Renal cortex interstitium (tissue), 15 donors: ENCODE measurements at places on chromosomes 1 and 21.

DNA sequence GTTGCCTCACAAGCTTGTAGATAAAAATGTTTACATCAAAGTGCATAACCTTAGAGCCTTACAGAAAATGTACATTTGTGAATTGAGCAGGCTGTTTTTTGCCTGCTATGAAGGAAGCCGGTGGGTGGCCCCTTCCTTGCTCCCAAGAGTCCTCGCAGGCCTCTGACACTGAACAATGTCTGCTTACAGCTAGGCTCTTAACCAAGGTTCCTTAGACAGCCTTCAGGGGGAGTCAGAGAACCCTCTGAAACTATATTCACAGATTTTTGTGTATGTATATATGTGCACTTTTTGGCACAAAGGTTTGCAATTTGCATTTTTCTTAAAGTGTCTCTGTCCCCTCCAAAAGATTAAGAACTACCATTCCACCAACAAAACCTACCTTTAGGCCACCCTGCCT lies 282.6 kb downstream of the BARHL2 start:
- no peak for DNase-seq

DNA sequence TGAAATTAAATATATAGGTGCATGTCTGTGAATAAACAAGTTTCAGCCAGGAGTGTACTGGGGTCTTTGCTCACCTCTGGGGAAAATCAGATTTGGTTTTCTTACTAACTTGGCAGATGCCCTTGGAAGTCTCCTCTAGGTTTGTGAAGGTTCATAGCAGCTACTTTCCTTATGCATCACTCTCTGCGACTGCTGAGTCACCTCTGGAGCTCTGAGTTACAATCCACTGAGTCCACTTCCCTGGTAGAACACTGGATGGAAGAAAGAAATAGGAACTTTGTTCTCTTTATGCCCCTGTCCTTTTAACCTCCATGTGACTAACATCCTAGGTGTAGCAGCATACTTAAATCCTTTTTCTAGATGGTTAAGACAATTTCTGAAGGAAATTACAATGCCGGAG lies 4.4 kb upstream of the FASLG start:
- no peak for DNase-seq

- DNase-seq, result no peak
Measured at GRCh38 chr1:199780091-199780490, 247.4 kb upstream of the NR5A2 start.

GRCh38 chr1:98355656-98356383 lies 305.7 kb upstream of the SNX7 start:
- DNase-seq, result no peak

GRCh38 chr1:214331827-214332423 lies 51.0 kb downstream of the SMYD2 start:
- no peak for DNase-seq

GRCh38 chr1:162856260-162856659 lies 4.7 kb downstream of the CCDC190 start:
- no peak for DNase-seq

DNA sequence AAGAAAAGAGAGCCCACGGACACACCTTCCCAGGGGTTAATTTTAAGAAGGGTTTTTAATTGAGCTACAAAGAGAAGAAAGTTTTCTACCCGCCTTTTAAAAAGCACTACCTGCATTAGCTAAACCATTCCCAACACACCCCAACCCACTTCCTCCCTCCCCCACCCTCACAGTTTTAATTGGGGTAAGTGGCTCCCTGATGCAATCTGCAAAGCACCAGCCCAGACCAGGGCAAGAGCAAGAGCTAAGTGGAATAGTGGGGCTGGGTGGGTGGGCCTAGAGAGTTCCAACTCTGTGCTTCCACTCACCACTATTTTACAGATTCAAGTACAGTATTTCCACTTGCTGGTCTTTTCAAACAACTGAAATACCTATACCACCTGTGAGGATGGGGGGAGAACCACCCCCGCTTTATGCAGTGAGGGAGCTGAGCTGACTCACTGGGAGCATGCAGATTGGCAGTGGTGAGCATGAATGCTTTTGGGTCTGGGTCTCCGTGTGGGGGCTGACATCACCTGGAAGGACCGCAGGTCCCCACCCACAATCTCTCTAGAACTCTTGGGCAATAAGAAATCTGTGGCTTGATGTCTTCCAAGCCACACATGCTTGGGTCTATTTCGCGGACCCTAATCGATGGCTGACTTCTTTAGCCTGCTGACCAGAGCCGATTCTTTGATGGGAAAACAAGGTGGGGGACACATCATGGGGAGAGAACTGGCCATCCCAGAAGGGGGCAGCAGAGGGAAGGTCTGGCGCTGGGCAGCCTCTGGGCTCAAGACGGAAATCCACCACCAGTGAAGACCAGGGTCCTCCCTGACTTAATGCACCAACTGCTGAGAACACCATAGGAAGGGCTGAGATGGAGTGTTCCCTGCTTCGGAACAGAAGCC lies 95.5 kb downstream of the SSBP3 start:
- no peak for DNase-seq

DNA sequence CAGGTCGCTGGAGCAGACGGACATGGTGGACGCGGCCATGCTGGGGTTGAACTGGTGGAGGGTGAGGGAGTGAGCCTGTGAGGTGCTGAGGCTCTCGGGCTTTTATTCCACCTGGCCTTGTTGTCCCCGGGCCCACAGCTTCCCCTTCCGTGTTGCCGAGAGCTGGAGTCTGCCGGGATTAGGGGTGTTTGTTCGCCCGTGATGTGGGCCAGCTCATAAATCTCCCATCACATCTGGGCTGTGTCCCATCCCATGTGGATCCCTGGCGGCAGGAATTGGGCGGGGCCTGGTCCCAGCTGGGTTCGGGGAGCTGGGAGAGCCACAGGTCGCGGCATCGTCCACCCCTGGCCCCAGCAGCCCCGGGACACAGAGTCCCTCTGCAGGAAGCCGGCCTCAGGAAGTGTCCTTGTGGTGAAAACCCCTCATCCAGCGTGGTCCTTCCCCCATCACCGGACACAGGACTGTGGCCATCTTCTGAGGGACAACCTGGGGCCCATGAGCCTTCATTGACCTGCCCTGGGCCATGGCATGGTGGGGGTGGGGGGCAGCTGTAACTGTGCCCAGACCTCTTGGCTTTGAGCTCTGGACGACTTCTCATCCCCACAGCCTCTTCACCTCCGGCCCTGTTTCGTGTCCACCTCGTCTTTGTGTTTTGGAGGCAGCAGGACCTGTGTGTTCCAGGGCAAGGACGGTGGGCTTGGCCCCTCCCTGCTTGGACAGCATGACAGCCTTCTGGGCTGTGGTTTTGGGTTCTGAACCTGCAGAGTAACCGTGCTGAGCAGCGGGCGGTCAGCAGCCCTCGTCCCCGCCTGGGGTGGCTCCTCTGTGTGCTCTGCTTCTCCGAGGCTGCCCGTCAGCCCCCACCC lies at the start of gene KRTAP10-6:
TSS of gene KRTAP10-6 (minus strand) at position 60 of the 866 bp plus-strand sequence. CDS start at position 39, 21 bp downstream.
- DNase-seq, result no peak

DNA sequence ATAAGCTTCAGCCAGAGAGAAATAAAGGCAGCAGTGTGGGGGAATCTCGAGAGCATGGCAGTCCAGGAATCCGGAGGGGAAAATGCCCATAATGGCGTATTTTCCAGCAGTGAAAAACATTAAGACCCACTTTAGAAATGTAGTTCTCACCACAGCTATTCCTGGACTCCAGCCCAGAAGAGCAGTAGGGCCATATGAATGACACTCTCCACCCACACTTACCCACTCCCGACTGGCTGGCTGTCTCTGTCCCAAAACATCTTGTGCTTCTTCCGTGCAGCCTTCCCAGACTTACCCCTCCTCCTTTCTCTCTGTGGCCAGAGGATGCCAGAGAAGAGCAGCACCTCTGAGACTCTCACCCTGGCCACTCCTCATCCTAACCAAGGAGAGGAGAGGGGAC lies 56.4 kb downstream of the TRABD2B start:
- DNase-seq, result no peak

- no peak for DNase-seq
Measured at GRCh38 chr1:183979437-183979836, 58.1 kb downstream of the COLGALT2 start.

DNA sequence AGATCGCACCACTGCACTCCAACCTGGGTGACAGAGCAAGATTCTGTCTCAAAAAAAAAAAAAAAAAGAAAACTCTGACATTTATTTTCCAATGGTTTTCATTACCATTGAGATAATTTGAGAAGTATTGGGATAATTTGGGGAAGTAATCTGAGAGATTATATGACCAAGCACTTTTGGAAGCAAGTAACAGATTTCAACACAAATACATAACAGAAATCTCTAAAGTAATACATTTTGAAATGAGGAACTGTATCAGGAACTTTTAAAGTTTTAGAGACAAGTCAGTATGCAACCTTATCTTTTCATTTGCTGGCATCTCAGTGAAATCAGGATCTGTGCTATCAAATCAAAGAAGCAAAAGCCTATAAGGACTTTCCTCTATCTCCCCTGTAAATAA lies 25.4 kb upstream of the SLC16A1 start:
- no peak for DNase-seq

DNA sequence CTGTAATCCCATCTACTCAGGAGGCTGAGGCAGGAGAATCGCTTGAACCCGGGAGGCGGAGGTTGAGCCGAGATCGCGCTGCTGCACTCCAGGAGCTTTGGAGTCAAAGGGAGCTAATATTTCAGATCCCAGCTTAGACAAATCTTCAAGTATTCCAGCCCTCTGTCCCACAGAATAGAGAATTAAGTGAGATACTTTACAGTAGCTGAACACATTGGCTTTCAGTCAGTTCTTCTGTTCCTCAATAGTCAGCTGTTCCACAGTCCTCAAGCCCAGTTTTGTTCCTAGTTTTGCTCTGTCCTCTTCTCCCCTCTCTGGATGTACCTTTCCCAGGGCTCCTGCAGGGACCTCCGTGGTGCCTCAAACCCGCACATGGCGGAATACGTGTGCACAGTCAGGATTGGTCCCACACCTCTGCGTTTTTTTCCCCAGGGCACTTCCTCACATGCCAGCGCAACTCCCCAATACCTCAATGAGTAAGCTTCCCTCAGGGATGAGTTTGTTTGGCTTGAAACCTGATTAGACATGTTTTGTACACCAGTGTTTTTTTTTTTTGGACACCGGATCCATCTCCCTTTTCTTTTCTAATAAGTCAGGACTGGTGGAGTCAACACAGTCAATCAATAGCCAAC lies 1.2 kb downstream of the MFN2 start:
- no peak for DNase-seq

GRCh38 chr21:38386967-38387366 lies 111.3 kb downstream of the ERG start:
- no peak for DNase-seq

DNA sequence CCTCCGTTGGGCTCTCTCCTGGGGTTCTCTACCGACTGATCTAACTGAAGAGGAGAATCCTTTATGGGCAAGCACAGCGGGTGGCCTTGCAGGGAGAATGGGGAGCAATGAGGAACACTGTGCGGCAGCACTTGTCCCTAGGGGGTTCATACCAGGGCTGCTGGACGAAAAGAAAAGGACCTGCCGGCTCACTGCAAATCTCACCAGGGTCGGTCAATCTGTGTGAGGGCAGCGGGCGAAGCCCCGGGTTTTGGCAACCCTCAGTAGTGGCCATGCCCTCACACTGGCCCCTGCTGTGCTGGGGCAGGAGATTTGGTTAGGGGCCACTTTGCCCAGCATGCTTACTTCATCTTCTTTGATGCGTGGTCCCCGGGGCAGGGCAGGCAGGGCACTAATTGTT lies 5.9 kb downstream of the LHX9 start:
- DNase-seq, result no peak

- DNase-seq, result no peak
Measured at GRCh38 chr1:175757381-175758015, 14.1 kb upstream of the TNR start.

- no peak for DNase-seq
Measured at GRCh38 chr1:180906511-180906910, 6.2 kb upstream of the KIAA1614 start.

- DNase-seq, result no peak
Measured at GRCh38 chr1:210932104-210932503, 201.8 kb downstream of the KCNH1 start.

DNA sequence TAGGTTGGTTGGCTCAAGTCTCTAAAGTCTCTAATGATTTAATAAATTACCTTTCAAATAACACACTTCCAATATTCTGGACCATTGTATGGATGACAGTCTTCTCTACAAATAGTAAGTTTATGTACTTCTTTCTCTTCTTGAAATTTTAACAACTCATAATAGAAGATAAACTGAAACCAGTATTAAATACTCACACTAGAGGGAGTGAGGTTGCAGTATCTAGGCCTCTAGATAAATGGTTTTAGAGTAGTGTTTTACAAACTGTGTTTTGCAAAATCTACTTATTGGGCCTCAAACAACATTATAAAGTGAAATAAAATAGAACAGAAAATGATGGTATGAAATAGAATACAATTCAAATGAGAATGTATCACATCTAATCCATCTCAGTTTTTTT lies 479.9 kb upstream of the BRINP3 start:
- no peak for DNase-seq

DNA sequence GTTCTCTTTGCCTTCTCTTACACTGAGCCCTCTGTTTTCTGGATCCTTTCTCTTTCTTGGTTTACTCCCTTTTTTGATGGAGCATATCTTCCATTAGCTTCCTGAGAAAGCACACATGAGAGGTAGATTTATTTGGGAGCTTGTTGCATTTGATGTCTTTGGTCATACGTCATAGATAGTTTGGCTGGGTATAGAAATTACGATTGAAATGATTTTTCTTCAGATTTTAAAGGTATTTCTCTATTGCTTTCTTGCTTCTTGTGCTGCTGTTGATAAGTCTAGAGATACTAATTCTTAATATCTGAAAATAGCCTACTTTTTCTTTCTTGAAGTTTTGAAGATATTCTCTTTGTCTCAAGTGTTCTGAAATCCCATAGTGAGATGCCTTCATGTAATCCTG lies 45.3 kb upstream of the RUNX3 start:
- no peak for DNase-seq

DNA sequence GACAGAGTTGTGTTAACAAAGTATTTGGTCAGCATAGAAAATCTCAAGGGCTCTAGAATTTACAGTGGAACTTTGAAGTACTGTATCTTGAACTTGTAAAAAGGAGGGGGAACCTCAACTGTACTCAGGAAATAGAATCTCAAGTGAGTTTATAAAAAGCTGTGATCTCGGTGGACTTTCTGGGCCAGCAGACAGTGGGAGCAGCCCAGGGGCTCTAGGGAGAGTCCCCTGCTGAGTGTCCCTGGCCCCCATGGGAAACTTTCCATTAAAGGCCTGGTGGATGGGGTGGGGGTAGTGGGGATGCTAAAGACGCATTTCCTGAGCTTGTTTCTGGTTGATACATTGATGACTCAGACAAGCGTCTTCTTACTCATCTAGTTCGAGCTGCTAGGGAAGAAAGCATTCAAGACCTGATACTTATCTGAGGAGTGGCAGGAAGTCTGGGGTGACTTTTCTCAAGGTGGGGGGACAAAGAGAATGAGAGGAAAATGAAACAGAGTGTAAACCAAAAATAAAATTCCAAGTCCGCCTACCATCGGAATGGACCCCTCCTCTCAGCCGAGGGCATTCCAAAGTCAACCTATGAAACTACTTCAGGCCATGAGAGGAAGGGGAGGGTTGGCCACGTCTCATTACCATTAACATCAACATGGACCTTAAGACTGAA lies 65.5 kb downstream of the NID1 start:
- DNase-seq, result no peak

DNA sequence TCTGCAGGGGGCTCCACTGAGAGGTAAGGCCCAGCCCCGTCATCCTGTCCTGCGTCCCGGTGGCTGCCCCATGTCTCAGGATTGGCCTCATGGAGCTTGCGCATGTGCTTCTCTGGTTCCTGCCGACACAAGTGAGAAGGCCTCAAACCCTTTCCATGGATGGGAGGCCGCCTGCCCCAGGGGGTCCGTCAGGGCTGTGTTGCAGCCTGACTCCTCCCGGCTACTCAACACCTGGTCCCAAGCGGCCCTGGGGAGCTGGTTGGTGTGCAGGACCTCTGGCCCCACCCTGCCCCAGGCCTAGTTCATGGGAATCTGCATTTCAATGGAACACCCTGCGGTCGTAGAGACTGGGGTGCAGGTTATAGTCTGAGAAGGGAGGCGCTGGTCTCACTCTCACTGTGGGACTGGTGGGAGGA lies 21.1 kb upstream of the PDE9A start:
- no peak for DNase-seq
